EL (cell line): ENCODE measurements at places on chromosomes 1 and 21.
A peak's percentile ranks its signal among the peaks of the same experiment; 100 is the strongest.

DNA sequence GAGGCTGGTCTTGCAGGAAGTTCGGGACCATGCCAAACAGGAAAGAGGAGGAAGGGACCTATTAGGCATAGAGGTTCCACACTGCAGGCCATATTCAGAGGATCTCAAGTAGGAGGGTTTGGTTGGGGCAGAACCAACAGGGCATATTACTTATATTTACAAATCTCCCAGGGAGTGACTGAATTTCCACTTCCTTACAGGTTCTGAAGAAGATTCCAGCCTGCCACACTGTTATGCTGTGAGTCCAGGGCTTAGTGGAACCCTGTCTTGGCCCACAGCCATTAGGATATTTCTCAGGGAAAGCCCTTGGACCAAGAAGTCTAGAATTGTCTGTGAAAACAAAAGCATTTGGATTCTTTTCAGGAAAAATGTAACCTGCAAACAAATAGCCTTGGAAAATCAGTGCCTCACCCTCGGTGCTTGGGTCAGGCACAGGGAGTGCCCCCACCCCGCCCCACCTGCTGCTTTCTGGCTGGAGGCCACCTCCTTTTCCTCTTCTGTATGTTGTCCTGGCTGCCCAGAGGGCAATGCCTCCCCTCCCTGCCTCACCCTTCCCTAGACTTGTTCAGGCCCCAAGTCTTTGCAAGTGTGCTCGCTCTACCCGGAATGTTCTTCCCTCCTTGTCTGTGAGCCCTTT lies 41.0 kb upstream of the JUN start:
- DNase-seq: no peak

DNA sequence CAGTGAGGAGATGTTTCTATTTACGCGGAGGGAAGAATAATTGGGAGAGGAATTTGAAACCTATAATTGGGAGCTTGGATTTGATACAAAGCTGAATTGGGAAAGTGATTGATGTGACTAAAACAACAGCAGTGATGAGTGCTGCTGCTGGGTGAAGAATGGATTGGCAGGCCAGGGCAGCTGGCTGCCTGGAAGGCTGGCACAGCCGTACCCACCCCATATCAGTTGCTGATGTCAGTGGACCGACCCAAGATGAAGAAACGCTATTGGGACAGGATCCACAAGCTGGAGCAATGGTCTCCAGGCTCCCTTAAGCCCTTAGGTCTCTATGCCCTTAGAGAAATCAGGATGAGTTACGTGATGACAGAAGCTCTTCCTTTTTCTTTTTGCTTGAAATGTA lies 47.4 kb downstream of the GRIK1 start:
- DNase-seq: no peak

DNA sequence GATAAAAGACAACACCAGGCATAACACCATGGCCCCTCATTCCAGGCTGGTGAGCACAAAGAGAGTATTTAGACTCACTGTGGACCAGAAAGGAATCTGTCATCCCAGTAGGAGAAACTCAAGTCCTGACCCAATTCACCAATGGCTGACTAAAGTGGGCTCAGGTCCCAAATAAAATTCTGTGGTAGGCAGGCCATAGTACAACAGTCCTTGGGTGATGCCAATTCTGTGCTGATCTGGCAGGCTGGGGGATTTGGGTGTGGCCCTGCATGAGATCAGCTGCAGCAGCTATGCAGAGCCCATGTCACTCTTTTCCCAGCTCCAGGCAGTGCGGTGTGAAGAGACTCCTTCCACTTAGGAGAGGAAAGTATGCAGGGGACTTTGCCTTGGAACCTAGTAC lies 245.1 kb downstream of the LBR start:
- DNase-seq: no peak

- DNase-seq: no peak
These were observed 43.7 kb downstream of the AKT3 start for GRCh38 chr1:243806310-243806709.

GRCh38 chr21:44283948-44284347 lies 1.7 kb upstream of the AIRE start:
- DNase-seq: no peak

DNA sequence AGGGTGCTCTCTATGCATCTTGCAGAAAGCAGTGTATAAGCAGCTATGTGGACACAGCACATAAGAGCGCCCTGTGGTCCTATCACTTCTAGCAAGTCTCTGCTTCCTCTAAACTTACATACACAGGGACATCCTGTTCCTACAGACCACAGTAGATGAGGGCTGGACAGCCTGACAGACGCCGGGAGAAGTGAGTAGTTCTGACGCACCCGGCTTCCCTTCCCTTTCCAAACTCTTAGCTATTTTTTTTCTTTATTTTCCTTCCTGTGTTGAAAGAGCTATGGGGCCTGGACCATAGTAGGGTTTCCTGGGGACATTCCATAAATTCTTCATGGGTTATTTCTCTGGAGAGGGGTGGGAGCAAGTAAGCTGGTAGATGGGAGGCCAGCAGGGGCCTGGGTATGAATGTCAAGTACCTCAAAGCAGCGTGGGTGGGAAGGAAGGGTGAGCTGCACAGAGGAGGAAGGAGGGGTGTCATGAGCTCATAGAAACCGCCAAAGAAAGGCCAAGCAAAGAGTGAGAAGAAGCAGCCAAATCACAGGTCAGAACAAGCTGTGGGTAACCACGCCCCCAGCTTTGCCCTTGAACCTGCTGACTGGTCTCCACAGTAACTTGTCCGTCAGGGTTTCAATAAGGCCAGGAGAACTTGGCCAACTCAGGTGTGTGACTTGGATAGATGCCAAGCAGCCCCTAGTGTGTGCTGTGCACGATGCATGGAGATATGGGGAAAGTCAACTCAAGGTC lies 36.6 kb downstream of the PLXNA2 start:
- peak; percentile 99 for DNase-seq

GRCh38 chr1:215987092-215987875 lies 420.2 kb downstream of the KCTD3 start:
- peak; percentile 38 for DNase-seq

- no peak for DNase-seq
These were observed 86.0 kb downstream of the UBIAD1 start for GRCh38 chr1:11358984-11359383.
